ENCODE measurements at places on chromosomes 2 and 18.
A peak's percentile ranks its signal among the peaks of the same experiment; 100 is the strongest.

GRCh38 chr18:29285471-29285870 lies 1108.5 kb upstream of the CDH2 start:
- no peak for DNase-seq

GRCh38 chr2:186718122-186718521 lies 24.3 kb downstream of the FAM171B start:
- DNase-seq = no peak

DNA sequence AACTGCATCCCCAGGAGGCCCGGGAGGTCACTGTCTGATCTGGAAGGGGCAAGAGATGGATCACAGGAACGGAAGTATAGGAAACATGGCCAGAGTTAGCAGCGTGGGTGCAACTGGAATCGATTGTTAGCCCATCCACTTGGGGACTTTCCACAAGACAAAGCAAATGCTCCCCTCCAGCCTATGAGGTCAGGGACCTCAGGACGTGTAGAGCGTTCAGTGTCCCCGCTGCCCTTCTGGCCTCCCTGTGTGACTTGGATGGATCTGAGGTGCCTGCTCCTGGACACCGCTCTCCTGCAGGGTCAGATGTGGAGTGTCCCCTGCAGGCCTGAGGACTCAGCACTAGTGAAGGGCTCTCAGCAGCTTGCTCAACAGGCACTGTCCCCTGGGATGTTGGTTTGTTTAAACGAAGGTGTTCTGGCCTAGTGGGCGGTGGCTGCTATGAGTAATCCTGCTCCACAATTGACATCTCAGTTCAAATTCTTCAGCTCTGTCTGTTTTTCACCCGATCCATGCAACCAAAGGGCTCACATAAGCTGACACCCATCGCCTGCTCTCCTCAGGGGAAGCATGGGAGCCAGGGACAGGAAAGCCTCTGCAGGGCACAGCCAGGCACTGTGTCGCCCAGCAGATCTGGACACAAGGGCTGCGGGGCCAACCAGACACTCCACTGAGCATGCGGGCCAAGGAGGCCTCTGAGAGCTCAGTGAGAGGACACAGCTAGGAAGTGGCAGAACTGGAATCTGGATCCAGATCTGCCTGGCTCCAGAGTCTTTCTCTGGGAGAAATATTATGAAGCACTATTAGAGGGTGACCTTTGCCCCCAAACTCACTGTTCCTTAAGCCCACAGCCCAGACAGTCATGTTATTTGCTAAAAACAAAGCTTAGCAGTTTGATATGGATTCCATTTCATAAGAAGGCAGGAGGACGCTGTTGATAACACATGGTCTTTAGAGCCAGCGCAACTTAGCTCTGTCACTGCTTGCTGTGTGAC lies 78.5 kb downstream of the RHOB start:
- no peak for DNase-seq

GRCh38 chr18:10228326-10228725 lies 226.1 kb upstream of the APCDD1 start:
- DNase-seq = peak; percentile 77

DNA sequence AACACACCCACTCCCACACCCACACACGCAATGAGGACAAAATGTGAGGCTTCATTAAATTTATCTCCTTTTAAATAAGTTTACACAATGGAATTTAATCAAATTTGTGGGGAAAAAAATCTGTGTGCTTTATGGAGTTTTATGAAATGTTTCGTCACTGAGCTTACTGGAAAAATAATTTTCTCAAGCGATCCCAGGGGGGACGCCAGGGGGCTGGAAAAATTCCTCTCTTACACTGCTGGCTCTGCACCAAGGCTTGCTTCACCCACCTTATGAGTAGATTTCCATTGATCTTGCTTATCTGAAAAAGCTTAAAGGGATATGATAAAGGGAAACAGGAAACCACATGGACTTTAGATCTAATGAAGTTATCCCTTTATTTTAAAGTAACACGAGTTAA lies 95.5 kb downstream of the CABYR start:
- DNase-seq = peak; percentile 37

DNA sequence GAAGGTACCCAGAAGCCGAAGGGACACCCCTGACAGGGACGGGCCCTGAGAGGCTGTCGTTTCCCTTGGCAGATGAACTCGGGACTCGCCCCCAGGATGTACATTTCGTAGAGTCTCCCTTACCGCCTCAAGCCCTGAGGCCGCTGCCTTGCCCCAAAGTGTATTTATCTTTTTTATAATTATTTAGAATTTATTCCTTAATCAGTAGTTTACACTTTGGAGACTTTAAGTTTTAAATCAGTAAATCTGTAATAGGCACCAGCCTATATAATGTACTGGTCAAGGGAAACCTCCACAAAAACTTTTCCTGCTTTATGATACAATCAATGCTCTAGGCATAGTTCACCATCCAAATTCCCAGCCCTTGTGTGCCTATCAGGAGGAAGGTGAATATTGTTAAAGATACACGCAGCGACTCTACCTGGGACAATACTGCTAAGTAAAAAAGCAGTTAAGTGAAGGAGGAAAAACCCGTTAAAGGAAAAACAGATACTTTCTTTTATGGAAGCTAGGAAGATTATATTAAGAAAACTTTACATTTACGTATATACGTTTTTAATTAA lies 848 bp downstream of the VRK2 start:
- DNase-seq = no peak

- DNase-seq = no peak
Measured at GRCh38 chr18:5998166-5998881, 103.0 kb upstream of the TMEM200C start.

- DNase-seq = no peak
Measured at GRCh38 chr2:151534001-151534400, 124.3 kb downstream of the RIF1 start.

- no peak for DNase-seq
Measured at GRCh38 chr2:21055879-21056790, 12.3 kb upstream of the APOB start.

GRCh38 chr2:204691911-204692510 lies 146.7 kb downstream of the PARD3B start:
- DNase-seq = peak; percentile 85

- no peak for DNase-seq
Measured at GRCh38 chr2:239235311-239235710, 165.5 kb downstream of the HDAC4 start.

DNA sequence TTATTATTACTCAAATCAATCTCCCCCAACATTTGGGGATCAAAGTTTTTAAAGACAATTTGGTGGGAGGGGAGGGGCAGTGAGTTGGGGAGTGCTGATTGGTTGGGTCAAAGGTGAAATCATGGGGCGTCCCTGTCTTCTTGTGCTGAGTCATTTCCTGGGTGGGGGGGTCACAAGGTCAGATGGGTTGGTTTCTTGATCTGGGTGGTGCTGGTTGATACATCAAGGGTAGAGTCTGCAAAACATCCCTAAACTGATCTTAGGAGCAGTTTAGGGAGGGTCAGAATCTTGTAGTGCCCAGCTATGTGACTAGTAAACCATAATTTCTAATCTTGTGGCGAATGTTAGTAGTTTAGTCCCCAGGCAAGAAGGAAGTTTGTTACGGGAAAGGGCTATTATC lies 67.4 kb downstream of the MOGAT1 start:
- no peak for DNase-seq

- no peak for DNase-seq
Measured at GRCh38 chr2:162824304-162824703, 14.3 kb downstream of the KCNH7 start.

All from muscle of leg (tissue), 16 donors.